ENCODE measurements at places on chromosomes 16 and 17.

- DNase-seq: no peak
Measured at GRCh38 chr16:28182183-28182582, 29.6 kb downstream of the XPO6 start.

- DNase-seq: no peak
Measured at GRCh38 chr16:68768175-68768574, 31.1 kb downstream of the CDH1 start.

GRCh38 chr17:83106913-83107655, 27.7 kb downstream of the METRNL start:
- no peak for DNase-seq

DNA sequence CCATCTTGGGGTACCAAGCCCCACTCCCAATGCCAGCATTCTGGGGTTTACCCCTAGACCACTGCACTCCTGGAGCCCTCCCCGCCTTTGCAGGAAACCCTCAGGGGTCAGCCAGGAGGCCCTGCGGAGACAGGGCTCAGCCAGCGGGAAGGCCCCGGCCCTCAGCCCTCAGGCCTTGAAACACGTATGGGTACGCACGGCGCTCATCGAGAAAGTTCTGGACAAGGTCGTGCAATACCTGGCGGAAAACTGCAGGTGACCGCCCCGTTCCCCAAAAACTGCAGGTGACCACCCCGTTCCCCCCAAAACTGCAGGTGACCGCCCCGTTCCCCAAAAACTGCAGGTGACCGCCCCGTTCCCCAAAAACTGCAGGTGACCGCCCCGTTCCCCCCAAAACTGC, 24.7 kb downstream of the SGSM2 start:
- no peak for DNase-seq

DNA sequence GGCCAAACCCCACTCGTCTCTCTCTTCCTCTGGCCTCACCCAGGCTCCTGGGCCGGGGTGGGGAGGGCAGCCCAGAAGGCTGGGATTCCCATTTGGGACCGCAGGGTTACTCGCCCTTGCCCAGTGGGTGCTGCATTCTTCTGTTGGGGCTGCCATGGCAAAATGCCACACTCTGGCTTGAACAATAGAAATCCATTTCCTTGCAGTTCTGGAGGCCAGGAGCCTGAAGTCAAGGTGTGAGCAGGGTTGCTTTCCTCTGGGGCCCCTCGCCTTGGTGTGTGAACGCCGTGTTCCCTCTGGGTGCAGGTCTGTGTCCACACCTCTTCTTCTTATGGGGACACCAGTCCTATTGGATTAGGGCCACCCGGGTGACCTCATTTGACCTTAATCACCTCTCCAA, 105.8 kb upstream of the GSE1 start:
- DNase-seq: no peak

GRCh38 chr16:67571981-67572431, 9.7 kb downstream of the CTCF start:
- no peak for DNase-seq

GRCh38 chr16:29023279-29024277, 38.7 kb downstream of the LAT start:
- DNase-seq: no peak

- no peak for DNase-seq
Measured at GRCh38 chr16:49724774-49725173, 131.1 kb downstream of the ZNF423 start.

- DNase-seq: peak; percentile 14
Measured at GRCh38 chr17:56319531-56319930, 166.3 kb downstream of the ANKFN1 start.

GRCh38 chr17:38598536-38598935, 7.2 kb downstream of the SRCIN1 start:
- DNase-seq: peak; percentile 68

DNA sequence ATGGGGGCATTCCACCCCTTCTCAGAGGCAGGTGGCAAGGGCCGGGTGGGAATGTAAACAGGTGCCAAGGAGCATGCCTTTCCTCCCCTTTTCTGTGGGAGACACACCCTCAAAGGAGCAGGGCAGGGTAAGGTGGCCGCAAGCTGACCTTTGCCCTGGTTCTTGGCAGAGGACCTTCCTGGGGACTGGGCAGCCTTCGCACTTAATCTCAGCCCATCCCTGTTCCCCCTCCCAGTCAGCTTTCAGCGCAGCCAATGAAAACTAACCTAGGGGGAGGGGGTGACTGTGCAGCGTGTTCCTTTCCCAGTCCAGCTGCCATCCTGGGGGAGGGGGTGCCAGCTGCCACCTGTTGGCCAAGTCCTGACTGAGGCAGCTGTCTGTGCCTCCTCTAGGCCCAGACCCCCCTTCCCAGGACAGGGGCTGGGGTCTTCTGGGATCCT, 2.8 kb downstream of the TRAF4 start:
- DNase-seq: peak; percentile 93

DNA sequence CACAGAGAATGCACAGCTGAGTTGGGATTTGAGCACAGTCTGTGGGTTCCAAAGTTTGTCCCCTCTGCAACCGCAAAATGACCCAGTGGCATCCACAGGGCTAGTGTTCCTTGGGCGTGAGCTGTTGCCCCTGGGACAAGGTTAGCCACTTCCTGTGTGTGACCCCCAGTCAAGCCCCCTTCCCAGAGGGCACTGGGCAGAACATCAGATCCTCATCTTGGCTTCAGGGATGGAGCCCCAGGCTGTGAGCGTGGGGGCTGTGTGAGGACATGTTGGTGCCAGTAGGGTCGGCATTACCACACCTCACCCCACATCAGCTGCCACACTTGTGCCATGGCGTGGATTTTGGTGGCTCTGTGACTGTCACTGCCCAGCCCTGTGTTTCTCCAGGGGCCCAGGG, 55.3 kb downstream of the USP22 start:
- no peak for DNase-seq

DNA sequence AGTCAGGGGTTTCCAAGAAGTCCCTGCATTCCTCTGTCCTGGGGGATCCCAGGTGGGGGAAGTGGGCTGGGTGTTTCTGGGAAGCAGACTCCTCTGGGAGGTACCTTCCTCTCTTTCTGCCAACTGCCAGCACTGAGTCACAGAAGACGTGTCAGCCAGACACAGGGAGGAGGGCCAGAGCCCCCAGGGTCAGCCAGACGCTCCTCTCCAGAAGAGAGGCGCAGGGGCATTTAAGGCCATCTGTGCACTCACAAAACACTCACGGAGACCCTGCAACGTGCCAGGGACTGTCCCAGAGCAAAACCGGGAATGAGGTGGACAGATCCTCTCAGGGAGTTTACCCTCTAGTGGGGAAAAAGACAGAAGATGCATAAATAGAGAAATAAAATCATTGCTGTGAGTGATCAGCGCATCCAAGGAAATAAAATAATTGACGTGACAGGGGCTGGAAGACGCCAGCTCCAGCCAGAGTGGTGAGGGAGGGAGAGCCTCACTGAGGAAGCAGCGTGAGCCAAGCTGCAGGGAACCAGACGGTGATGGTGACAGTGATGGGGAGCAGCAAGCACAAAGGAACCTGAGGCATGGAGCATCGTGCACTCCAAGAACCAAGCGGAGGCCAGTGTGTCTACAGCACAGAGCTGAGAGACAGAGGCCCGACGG, 105.4 kb downstream of the ZNF423 start:
- DNase-seq: no peak

GRCh38 chr17:33497623-33498022, 204.5 kb upstream of the ASIC2 start:
- DNase-seq: no peak

GRCh38 chr17:3502466-3502865, 26.7 kb downstream of the ASPA start:
- no peak for DNase-seq

DNA sequence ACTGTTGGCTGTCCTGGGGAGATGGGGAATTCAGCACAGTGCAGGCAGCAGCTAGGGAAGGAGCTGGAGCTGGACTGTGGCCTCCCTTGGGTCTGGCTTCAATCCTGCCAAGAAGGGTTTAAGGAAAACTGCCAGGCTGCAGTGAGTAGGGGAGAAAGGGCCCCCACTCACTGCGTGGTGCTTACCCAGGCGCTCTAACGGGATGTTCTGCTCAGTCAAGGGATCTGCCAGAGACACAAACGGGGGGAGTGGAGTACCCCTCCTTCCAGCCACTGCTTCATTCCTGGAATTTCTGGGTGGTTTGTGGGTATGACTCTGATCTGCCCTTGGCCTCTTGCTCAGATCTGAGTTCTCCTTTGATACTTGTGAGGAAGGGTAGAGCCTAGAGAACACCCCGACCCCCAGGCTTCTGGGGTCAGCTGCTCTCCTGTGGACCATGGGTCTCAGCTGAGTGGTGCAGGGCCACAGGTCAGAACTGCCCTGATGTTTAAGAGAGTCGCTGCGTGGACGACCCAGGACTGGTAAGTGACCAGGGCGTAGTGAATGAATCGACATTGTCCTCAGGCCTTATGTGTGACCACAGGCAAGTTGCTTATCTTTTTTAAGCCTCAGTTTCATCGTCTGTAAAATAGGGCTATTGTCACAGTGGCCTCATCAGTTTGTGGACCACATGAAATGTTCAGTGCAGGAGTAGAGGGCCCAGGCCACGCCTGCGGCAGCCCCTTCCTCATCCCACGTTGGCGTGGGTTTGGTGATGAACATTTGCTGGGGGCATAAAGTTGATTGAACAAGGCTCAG, 9.6 kb downstream of the CRISPLD2 start:
- no peak for DNase-seq

- DNase-seq: no peak
Measured at GRCh38 chr16:88936008-88936555, 40.9 kb downstream of the CBFA2T3 start.

DNA sequence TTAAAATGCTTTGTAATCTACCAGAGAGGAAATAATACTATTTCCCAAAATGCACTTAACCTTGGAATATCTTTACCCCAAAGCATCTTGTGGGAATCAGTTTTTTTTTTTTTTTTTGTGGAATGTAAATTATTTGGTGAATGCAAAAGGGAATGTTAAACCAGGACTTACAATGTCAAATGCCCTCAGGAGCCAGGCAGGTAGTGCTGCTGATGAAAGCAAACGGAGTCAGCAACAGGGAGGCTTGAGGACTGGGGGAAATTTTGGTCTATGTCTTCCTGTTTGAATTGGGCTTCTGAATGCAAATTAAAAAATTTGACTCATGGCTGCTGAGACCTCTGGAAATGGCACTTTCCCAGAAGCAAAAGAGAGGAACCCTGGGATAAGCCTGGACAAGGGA, 96.5 kb upstream of the NLRP1 start:
- no peak for DNase-seq

DNA sequence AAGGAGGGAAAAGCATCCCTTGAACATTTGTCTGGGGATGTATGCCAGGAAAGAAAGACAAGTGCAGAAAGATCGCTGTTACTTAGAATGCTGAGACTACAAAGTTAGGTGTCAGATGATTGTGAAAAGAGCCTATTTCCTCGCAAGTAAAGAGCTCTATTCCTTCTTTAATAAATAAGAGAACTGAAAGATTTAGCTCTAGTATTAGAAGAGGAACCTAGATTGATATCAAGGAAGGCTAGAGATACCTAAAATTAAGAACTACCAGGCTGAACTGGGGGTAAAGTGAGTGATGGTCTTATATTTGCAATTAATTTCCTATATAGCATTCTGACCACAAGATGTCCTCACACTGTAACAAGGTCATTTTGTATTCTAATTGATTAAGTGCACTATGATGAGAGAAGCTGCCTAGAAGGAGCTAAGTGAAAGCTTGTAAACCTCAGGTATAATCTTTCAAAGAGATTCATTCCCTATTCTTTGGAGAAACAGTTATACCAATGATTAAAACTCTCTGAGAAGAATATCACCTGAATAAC, 62.3 kb downstream of the SSH2 start:
- peak; percentile 5 for DNase-seq

- no peak for DNase-seq
Measured at GRCh38 chr16:68408428-68408827, 39.9 kb downstream of the SMPD3 start.

- DNase-seq: no peak
Measured at GRCh38 chr16:11583166-11583565, 3.6 kb downstream of the LITAF start.

DNA sequence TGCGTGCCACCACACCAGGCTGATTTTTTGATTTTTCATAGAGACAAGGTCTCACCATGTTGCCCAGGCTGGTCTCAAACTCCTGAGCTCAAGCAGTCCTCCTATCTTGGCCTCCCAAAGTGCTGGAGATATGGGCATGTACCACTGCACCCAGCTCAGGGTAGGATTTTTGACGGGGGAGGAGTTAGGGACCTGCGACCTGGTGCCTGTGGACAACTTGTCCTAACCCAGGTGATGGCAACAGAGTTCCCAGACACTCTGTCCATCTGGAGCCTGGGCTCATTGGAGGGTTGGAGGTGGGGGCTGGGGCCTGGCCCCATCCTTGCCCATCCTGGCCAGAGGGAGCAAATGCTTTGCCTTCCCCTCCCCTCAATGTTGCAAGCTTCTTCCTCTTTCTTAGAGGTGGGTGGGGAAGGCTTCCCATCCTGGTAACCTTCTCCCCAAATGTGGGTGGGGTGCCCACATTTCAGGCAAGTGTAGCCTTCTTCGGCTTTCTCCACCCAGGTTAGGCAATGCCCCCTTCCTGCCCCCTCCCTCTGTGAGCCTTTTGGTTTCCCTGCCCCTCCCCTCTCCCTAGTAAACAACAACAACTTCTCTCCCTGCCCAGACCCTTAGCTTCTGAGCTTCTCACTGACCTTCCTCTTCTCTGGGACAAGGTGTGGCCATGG, 24.9 kb downstream of the RARA start:
- DNase-seq: no peak

GRCh38 chr16:56493126-56493525, 26.7 kb downstream of the BBS2 start:
- no peak for DNase-seq

- DNase-seq: no peak
Measured at GRCh38 chr16:85524365-85524629, 88.8 kb upstream of the GSE1 start.

GRCh38 chr17:2194889-2195335, 108.7 kb downstream of the SMG6 start:
- DNase-seq: no peak

DNA sequence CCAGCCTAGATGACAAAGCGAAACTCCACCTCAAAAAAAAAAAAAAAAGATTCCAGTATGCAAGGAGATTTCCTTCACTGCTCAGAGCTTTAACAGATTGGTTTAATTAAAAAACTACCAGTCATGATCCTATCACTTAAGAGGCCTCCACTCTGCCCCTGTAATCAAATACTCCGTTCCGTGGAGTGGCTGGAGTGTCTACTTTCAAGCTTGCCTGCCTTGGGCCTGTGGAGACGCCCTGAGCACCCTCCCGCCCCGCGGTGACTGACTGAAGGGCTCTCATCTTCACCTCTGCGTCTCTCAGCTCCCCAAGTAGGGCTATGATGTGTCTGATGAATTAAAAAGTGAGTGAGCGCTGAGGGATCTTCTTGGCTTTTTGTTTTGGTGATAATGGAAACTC, 25.3 kb upstream of the TRPV3 start:
- DNase-seq: no peak

GRCh38 chr17:77601054-77601979, 357.2 kb upstream of the TNRC6C start:
- DNase-seq: no peak

DNA sequence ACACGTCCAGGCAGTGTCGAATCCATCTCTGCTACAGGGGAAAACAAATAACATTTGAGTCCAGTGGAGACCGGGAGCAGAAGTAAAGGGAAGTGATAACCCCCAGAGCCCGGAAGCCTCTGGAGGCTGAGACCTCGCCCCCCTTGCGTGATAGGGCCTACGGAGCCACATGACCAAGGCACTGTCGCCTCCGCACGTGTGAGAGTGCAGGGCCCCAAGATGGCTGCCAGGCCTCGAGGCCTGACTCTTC, 7.2 kb upstream of the CD68 start:
- DNase-seq: no peak

GRCh38 chr17:20009302-20010098, at the start of gene SPECC1:
SPECC1 (plus strand) TSS chr17:20009359; CDS start chr17:20096652, 87,293 bp downstream.
- peak; percentile 76 for DNase-seq
